ENCODE measurements at places on chromosomes 4 and X. TPM values are rescaled to one million over a fixed set of nuclear protein-coding genes. Genes with fewer than 3 reads are reported as not detected.

SYN1 gene
- 0.34 TPM for polyA plus RNA-seq

HSFX1 gene
- polyA plus RNA-seq: 0.09 TPM

RS1 gene
- not detected for polyA plus RNA-seq

ATXN3L gene
- not detected for polyA plus RNA-seq

VEGFC gene
- 20.6 TPM for polyA plus RNA-seq

SHROOM3 gene
- polyA plus RNA-seq: 8.7 TPM

All from GM23248 (cell line).